SJSA1 (cell line): ENCODE measurements at places on chromosomes 5 and 9. TPM values are rescaled to one million over a fixed set of nuclear protein-coding genes. Genes with fewer than 3 reads are reported as not detected.

Gene C1QTNF2
- 5.7 and 6.7 TPM in 2 replicates for total RNA-seq

Gene G3BP1
- 240 and 259 TPM in 2 replicates for total RNA-seq

Gene MEIKIN
- not detected in 2 replicates for total RNA-seq

Gene CCNO
- total RNA-seq, result 0.34 TPM in 1 of 2 replicates, not detected in the other

- DNase-seq, result no peak
These were observed 38.4 kb downstream of the RCL1 start for GRCh38 chr9:4831119-4831518.

DNA sequence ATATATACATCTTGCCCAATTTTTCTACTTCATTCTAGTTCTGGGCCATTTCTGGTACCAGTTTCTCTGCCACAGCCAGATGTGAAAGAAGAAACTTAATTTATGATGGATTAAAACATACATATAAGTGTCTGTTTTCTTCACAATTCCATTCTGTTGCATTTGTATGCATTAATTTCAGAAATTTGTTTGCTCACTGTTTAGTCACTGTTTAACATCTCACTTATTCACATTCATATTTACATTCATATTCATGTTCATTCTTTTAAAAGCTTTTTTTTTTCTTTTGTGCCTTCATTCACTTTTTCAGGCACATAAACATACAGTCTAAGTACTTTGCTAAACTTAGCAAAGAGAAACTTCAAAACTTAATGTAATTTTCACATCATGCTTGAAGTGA is 684.0 kb upstream of the CDH9 start:
- DNase-seq, result no peak

GRCh38 chr9:38154501-38155421 is 85.7 kb upstream of the SHB start:
- DNase-seq, result no peak

DNA sequence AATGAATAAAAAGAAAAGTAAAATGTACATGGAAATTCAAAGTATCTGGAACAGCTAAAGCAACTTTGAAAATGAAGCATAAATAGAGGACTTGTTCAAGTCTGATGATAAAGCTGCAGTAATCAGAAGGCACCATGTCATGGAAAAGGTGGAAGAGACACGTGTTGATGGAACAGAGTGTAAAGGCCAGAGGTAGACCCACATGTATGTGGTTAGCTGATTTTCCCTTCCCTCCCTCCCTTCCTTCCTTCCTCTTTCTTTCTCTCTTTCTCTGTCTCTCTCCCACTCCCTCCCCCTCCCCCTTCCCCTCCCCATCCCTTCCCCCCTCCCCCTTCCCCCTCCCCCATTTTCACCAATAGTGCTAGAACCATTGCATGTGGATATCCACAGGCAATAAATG is 58.7 kb upstream of the FCN1 start:
- no peak for DNase-seq

- no peak for DNase-seq
These were observed 39.9 kb upstream of the SMIM15 start for GRCh38 chr5:61202213-61202612.

DNA sequence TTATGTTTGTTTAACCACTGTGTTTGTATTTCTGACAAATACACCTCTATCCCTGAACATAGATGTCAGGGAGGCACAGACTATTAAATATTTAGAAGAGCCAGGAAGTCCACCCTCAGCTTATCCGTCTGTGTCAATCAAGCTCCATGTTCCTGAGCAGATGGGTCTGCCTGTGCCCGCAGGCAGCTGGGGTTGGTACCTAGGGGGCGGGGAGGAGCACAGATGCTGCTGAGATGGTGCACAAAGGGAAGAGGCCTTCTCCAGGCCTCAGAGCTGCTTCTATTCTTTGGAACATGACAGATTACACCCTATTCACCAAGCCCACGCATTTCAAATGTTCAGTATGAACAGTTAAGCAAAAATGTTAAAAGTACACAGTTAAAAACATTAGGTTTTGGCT is 142.1 kb downstream of the EPB41L4A start:
- DNase-seq, result no peak

DNA sequence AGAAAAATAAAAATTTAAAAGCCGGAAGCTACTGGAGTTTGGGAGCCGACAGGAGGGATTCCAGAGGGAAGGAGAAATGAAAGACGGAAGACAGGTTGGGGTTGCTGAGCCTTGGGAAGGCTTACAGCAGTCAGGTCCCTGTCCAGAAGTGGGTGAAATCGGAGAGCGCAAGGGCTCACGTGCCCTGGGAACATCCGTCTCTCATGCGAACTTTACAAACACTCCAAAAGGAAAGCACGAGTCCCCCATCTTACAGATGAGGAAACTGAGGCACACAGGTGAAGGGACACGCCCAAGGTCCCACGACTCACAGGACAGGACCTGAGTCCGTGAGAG is 347 bp upstream of the OLFML2A start:
- DNase-seq, result no peak

DNA sequence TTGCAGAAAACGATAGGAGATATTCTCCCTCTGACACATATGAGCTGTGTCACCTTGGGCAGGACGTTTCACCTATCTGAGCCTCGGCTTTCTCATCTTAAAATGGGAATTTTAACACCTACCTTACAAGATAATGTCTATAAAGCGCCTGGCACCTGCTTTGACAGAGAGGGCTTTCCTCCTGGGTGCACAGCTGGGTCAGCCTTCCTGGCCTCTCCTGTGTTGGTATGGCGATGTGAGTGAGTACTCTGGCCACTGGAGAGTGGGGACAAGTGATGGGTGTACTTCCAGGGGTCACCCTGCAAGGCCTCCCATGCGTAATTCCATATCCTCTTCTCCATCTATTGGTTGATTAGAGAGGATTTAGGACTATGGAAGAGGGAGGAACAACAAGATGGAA is 113.1 kb upstream of the SMIM23 start:
- DNase-seq, result no peak

DNA sequence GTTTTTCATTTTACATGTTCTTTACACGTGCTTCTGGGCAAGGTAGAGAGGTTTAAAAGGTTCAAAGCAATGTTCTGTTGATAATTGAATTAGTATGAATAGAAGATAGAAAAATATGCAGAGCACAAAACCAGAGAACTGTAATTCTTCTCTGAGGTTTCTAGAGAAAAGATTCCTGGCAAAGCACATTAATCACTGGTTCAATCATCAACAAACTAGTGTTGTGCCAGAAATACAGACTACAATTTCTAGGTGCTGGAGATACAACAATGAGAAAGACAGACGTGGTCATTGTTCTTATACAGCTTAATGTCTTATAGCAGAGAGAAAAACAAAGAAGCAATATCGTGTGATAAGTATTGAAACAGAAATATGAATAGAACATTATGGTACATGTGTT is 25.5 kb downstream of the MEGF9 start:
- no peak for DNase-seq

- no peak for DNase-seq
These were observed 109.6 kb upstream of the MOCS2 start for GRCh38 chr5:53219174-53219573.

GRCh38 chr9:109098171-109098959 is 21.4 kb downstream of the TMEM245 start:
- DNase-seq, result peak; percentile 42
